Activated CD4-positive, CD25-positive, alpha-beta regulatory T cell (primary cell): ENCODE measurements at places on chromosomes 5 and 9.

- no peak for DNase-seq
Observed at GRCh38 chr5:31459594-31459993, 72.3 kb downstream of the DROSHA start.

GRCh38 chr9:27125030-27125429 is 16.0 kb downstream of the TEK start:
- DNase-seq = no peak

DNA sequence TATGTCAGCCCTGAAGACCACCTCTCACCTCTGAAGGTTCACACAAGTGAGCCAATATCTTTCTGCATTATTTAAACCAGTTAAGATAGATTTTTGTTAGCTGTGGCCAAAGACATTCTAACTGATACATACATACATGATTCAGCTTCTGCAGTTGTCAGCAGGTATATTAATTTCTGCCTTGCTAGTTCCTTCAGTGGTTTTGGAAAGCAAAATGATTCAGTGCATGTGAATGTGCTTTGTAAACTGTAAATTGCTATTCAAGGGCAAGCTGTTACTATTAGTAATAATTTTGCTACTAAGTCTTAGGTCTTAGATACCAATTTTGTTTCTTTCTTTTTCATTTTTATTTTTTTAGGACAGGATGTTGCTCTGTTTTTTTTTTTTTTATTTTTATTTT is 89.2 kb upstream of the ERBIN start:
- DNase-seq = no peak

- DNase-seq = no peak
Observed at GRCh38 chr5:179181988-179182387, 121.8 kb downstream of the ZNF354C start.

DNA sequence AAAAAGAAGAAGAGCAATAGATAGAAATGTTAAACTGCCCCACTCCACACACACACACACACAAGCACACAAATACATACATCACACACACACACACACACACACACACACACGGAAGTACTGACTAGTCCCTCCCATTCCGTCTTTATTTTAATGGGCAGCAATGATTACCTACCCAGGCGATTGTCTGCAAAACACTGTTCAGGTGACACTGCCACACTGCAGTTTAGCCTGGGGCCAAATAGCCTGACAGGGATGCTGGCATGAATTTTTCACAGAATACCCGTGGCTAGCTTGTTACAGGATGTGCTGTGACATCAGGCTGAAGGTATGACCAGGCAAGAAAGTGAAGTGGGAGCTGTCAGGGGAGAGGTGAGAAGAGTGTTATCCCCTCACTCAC is 86.9 kb downstream of the FRMD3 start:
- DNase-seq = no peak

DNA sequence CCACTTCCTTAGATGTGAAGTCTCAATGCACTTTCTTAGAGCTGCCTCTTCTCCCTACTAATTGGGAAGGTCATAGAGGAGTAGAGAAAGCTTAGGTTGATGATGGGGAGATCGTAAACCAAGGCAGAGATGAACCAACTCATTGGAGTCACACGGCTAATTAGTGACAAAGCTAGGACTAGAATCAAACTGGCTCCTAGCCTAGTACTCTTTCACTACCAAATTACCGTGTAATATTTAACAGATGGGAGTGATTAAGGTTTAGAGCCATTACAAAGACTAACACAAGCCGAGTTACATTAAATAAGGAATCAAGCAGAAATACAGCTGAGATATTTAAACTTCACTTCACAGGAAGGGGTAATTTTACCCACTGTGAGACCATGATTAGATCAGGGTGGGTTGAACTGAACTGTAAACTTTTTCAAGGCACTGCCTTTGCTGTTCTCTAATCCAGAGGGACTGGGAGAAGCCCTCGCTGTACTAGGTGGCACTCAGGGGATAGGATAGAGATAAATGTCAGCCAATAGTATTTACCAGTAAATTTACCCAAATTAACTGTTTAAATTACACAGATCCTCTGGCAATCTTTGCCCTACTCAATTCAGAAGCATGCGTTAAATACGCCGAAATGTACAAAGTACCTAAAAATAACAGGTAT is 166.4 kb upstream of the PIK3R1 start:
- DNase-seq = no peak
